ENCODE measurements at places on chromosomes 16 and 17.

DNA sequence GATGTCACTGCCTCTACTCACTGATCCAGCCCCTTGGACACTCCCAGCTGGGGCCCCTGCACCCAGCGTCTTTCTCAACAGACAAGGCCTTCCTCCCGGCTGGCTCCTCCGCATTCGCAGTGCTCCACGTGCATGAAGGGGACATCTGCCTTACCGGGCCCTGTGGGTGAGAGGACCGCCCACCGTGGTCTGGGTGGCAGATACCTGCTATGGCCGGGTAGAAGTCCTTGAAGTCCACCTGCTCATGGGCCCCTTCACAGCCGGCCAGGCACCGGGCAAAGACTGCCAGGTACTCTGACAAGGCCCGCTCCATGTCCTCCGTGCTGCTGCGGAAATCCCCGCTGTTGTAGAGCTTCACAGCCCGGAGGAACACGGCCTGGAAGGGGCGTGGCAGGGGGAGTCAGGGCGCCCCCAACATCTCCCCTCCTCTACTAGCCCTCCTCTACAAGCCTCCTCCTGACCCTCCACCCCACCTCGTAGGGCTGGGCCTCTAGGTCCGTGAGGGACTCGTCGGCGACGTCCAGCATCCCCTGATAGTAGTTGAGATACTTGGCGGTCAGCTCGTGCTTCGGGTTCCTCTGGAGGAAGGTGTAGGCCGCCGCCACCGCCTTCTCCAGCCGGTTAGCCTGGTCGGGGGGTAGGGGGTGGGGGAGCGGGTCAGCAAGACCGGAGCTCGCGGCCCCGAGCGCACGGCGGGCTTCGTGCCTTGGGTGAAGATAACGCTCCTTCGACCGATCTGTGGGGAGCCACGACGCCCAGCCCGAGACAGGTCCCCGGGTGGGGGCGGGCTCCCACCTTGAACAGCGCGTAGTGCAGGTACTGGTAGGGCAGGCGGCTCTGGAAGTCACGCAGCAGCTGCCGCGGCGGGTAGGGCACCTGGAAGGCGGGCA is 845 bp downstream of the P3H4 start:
- DNase-seq = no peak

DNA sequence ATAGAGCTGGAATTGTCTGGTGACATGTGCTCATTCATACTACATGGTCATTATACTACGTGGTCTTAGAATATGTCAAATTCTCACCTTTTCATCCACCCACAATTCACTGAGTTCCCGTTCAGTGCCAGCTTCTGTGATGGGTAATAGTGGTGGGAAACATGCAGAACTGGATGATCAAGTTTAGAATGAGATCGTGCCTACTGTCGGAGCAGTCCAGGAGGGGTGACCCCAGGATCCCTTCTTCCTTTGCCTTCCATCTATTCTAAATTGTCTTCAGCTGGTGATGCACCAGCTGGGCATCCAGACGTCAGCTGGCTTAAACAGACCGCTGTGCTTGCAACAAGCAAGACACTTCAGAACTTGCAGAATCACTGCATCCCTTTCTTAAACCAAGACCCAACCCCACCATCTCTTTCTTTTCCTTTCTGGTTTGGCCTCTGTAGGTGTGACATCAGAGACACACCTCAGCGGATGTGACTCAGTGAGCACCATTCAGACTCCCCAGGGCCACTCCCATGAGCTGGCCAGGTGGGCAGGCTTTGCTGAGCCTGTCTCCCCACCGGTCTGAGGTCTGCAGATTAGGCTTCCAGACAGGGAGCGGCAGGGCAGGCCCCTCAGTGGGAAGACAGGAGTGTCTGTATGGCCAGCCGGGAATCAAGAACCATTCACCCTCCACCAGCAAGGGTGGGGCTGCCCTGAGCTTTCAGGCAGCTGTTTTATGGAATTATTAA is 18.1 kb downstream of the C17orf100 start:
- DNase-seq = no peak

DNA sequence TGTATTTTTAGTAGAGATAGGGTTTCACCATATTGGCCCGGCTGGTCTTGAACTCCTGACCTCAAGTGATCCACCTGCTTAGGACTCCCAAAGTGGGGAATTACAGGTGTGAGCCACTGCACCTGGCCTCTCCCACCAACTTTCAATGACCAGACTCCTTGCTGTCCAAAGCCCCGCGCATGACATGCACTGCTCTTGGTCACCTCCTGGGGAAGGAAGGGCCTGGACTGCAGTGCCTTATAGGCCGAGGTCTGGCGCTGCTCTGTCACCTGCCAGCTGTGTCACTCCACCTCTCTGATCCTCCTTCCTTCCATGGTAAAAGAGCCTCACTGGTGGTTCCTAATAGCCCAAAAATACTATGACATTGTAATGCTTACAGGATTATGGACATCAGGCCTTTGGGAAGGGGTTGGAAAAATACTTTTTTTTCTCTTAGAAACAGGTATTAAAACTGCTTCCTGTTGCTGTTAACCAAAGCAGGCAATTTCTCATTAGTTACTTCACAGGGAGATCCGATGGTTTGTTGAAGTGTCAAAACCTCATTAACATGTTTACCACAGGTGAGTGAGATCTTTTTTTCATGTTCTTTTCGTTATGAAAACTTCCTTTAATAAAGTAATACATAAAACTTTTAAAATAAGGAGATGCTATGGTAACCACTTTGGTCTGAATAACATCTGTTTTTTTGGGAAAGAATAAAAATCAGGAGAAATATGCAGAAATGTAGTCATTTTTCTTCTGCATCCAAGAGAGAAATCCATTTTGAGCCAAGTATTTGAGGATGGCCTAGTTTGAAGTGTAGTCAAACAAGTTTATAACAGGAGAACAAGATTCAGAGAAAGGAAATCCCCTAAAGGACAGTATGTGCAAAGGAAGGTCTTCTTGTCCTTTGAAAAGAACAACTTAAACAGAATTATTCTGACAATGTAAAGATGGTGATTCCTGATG is 35.5 kb downstream of the GRB7 start:
- no peak for DNase-seq

GRCh38 chr17:62611728-62612127 is 15.7 kb upstream of the MRC2 start:
- no peak for DNase-seq

DNA sequence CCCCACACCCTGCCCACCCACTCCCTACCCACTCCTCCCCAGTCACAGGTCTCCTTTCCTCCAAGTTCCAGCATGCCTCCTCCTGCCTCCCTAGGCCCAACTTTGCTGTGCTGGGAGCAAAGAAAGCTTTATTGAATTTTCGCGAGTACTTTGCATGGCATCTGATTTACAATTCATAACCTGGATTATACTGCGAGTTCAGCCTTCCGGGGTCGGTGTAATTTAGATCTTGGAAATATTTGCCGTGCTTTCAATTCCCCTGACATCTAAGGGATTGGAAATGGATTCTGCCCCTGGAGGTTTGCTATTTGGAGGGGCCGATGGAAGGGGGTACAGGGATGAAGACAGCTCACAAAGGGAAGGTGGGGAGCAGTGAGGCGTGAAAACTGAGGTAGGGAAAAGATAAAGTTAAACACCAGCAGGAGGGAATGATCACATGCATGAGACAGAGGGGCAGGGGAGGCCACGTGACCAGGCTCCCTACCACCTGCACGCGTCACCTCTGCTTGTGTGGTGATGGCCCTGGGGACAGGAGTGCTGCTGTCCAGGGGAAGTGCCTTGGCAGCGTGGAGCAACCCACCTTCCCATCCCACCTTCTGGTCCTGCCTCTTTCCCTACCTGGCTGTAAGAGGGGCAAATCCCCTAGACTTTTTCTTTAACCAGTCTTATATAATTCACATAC is 132.3 kb upstream of the RPL38 start:
- no peak for DNase-seq

GRCh38 chr16:67268136-67268579 is 11.2 kb upstream of the PLEKHG4 start:
- no peak for DNase-seq

- DNase-seq = no peak
Observed at GRCh38 chr17:74715144-74715543, 2.4 kb upstream of the CD300LF start.

DNA sequence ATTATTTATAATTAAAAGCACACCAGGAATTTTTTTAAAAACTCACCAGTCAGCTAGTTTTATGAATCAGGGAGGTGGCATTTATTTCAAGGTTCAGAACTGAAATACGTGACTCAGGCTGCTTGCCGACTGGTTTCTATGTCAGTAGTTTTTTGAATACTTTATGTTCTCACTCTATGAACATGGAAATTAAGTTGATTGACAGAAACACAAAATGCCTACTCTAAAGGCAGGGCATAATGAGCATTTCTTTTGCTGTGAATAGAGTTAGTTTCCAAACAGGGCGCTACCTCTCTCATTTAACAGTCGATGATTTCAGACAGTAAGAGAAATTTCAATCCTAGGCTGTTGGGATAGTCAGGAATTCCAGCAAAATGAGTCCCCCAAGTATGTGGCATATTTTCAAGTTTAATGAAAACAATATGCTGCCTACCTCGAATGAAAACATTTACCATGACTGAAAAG is 6.7 kb downstream of the HS3ST3B1 start:
- DNase-seq = no peak

- no peak for DNase-seq
Observed at GRCh38 chr17:76238847-76239537, 1.3 kb downstream of the RNF157 start.

Data from activated T-cell treated with anti-CD3 and anti-CD28 coated beads, Interleukin-2, amount 50 U/mL, for 24 hours (primary cell).